ENCODE measurements at places on chromosomes 4 and X.

- DNase-seq, result no peak
These were observed 109.4 kb downstream of the PDHA2 start for GRCh38 chr4:95949136-95949765.

GRCh38 chrX:47960406-47960805 lies 43.4 kb downstream of the ZNF182 start:
- DNase-seq, result no peak

DNA sequence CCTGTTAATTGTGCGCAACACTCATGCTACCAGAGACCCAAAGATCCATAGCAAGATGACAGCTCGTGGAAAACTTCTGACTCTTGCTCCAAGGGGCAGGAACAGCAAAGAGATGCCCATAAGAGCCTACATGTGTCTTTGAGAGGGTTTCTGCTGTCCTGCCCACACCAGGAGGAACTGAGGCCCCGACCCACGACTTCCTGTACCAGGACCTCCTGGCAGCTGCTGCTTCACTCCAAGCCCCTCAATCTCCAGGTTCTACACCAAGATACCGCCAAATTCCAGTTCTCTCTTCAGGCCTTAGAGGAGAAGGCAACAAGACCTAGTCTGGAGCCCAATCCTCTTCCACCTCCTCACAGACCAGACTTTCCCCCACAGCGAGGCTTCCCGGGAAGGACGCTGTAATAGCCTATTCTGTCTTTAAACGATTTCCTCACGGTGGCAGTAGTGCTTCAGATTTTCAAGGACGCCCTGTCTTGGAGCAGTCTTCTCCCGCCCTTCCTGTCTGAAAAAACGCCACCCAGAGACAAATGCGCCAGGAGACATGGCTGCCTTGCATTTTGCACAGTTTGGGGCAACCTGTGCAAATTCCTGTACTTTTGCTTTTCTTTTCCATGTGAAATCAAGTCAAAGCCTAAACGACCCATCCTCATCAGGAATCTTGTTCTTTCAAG lies 230.2 kb upstream of the STK26 start:
- DNase-seq, result peak; percentile 89

DNA sequence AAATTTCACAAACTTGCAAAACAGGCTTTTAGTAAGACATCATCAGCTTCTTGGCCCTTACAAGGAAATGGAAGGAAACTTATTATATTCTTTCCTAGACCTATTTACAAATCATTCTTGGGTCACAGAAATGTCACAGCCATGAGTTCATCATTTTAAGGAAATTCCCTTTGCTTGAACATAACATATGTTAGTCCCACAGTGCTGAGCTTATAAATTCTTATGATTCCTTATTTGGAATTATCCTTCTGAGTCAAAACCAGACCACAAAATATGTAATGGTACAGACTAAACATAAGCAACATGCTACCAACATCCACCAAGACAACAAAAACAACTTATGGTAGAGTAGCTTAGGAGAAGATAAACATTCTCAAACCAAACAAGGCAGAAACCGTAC lies 236.9 kb upstream of the CTSO start:
- no peak for DNase-seq

GRCh38 chr4:5191831-5192230 lies 140.6 kb downstream of the STK32B start:
- DNase-seq, result no peak

DNA sequence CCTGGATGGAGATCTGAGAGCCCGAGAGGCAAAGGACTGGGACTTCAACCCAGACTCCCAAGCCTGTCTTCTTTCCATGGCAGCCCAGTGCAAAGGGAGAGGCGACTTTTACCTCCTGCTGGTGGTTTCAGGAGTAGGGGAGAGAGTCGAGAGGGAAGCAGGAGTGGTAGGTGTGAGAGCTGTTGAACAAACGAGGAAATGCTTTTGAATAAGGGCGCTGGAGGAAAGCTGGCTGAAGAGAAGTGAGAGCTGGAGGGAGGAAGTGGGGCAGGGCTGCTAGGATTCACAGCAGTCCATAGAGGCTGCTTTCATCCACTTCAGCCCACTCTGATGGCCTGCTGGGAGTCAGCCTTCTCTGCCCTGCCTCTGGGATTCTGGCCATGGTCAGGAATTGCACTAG lies 81.8 kb upstream of the EFNB1 start:
- no peak for DNase-seq

GRCh38 chrX:36957425-36958328 lies 50.5 kb upstream of the FAM47C start:
- DNase-seq, result no peak

GRCh38 chrX:7073336-7073735 lies 74.2 kb upstream of the STS start:
- no peak for DNase-seq

- DNase-seq, result no peak
These were observed 60.7 kb upstream of the PLAC1 start for GRCh38 chrX:134718966-134719317.

DNA sequence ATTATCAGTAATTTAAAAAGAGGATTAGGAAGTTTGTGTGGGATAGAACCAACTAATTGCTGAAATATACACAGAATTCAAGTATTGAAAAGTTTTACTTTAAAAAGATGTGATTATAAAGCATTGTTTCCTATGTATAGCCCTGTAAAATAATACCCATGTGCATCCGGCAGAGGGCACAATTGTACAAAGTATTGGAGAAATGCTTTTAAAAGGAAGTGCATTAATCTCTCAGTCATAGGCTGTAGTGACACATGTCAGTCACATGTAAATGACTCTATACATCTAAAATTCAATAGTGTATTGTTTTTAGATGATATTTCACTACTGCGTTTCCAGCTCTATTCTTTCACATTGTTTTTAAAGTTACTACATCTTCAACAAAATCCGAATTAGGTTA lies 9.7 kb upstream of the GEMIN8 start:
- DNase-seq, result no peak

DNA sequence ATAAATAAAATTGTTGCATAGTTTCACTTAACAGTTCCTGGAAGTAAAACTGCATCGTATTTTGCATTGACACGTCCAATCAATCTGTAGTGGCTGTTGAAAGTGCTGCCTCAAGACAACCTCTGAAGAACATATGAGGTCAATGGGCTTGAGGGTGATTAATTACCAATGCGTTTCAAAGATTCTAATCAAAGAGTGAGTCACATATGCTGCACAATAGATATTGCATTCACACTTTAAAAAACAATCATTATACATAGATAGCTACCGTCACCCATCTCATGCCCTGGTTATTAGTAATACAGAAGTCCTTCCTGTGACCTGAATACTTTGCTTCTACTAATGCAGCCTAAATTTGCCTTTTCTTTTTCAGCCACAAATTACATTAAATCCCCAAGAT lies 743.3 kb upstream of the SLIT2 start:
- DNase-seq, result no peak

GRCh38 chr4:76765473-76766183 lies 132.3 kb downstream of the SOWAHB start:
- no peak for DNase-seq

DNA sequence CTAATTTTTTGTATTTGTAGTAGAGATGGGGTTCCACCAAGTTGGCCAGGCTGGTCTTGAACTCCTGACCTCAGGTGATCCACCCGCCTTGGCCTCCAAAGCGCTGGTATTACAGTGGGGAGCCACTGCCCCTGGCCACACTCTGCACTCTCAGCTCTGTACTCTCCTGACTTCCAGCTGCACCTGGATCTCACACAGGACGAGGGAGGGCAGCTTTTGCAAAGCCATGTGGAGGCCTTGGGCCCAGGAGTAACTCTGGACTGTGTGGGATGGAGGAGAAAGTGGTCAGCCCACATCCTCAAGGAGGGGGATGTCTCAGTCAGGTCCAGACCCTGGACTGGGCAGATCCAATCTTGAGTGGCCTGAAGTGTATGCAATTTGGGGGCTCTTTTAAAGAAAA lies 23.0 kb downstream of the NAT8L start:
- DNase-seq, result no peak

GRCh38 chr4:66284991-66285451 lies 614.7 kb upstream of the EPHA5 start:
- no peak for DNase-seq

DNA sequence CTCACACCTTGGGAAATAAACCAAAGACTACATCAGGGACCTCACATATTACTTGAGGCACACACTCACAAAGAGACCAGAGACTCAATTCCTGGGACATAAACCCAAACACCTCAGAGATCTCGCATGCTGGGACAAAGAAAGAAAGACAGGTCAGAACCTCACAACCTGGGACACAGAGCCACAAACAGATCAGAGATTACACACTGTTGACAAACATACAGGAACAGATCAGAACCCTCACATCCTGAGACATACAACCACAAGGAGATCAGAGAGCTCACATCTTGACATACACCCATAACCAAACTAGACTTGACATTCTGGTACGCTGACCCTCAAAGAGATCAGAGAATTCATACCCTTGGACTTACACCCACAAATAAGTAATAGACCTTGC lies 17.3 kb downstream of the SUV39H1 start:
- DNase-seq, result no peak

GRCh38 chr4:82667761-82668480 lies 106.1 kb upstream of the TMEM150C start:
- DNase-seq, result no peak

DNA sequence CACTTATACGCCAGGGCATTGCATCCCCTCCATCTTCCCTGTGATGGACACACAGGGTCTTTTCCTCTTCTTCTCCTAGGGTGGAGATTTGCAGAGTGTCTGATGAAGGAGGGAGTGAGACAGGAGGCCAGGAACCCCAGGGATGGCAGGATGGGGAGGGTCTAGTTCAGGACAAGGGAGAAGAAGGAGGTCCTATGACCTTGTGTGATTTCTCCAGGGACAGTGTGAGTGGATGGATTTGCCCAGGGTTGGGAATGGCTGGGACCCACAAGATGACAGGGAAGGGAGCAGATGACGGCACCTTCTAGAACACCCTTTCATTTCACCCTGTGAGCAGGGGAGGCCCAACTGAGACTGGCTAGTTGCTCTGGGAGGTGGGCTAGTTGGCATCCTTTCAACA lies 34.2 kb downstream of the CYTL1 start:
- DNase-seq, result no peak

DNA sequence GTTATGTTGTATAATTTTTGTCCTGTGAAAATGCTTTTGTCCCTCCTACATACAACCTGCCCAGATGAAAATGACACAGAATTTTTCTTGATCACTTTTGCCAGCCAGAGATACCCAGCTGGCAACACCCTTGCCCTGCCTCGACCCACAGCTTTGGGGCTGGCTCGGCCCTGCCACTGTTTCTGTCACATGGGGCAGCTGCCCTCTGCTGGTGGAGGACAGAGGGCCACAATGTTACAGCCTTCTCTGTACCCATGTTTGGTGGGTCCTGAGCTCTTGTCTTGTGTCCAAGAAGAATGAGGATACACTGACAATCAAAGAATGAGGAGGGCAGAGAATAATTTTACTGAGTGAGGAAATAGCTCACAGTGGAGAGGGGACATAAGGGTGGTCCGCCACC lies 31.1 kb downstream of the BMP15 start:
- no peak for DNase-seq

DNA sequence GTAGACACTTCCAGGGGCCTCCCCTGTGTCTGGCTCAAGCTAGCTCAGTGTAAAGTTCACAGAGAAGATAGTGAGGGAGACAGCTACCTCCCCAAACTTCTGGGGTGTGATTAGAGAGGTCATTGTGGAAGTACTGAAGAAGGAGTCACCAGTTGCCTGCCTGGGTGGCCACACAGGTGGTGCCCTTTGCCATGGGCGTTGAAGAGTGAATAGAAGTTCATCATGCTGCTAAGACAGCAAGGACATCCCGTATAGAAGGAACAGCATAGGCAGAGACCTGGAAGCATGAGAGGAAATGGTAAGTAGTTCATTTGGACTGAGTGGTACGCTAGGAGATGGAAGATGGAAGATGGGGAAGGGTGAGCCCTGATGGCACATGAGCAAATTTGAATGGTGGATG lies 110.1 kb downstream of the PJA1 start:
- DNase-seq, result no peak

GRCh38 chr4:185734214-185734613 lies 77.8 kb downstream of the SORBS2 start:
- no peak for DNase-seq

DNA sequence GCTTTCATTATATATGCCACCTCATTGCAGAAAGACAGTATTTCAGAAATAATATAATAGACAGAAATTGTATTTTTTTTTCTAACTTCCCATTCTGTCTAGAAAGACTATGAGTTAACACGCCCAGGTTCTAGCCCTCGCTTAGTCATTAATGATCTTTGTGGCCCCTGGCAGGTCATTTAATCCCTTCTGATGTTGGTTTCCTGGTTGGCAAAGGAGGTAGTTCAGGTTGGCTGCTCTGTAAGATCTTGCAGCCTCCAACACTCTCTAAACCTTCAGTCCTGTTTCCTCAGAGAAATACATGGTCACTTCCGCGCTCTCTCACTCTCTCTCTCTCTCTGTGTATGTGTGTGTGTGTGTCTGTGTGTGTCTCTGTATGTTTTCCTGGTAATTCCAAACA lies 156.3 kb upstream of the NOCT start:
- no peak for DNase-seq

- no peak for DNase-seq
These were observed 11.3 kb downstream of the YTHDC1 start for GRCh38 chr4:68338625-68339024.

- no peak for DNase-seq
These were observed 197.6 kb downstream of the KIT start for GRCh38 chr4:54855191-54855854.

DNA sequence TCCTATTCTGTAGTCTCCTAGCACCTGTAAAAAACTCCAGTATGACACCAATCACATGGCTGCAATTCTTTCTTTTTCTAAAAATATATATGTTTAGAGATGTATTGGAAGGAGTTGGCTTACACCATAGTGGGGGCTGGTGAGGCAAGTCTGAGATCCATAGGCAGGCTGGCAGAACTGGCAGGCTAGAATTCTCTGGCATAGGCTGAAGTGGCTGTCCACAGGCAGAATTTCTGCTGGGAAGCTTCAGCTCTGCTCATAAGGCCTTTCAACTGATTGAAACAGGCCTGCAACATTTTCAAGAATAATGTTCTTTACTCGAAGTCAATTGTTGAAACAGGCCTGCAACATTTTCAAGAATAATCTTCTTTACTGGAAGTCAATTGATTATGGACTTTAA lies 37.0 kb downstream of the FGF2 start:
- no peak for DNase-seq

DNA sequence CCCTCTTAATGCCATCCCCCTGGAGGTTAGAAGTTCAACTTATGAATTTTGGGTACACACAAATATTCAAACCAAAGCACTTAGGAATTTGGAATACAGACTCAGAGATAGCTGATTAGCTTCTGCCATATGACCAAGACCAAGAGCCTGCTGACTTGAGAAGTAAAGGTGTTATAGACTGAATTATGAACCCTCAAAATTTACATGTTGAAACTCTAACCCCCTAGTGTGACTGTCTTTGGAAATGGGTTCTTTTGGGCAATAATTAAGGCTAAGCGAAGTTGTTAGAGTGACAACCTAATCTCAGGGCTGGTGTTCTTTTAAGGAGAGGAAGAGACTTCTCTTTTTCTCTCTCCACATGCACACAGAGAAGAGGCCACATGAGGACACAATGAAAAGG lies 151.2 kb downstream of the COX18 start:
- no peak for DNase-seq

- no peak for DNase-seq
These were observed 36.6 kb downstream of the PITX2 start for GRCh38 chr4:110586131-110586850.
